ENCODE measurements at places on chromosomes 11 and 22.

GRCh38 chr11:125052047-125052446, 11.1 kb upstream of the SLC37A2 start:
- no peak for DNase-seq

GRCh38 chr22:43375951-43376455, 32.8 kb upstream of the SCUBE1 start:
- DNase-seq: no peak

GRCh38 chr11:36509201-36509639, 852 bp downstream of the TRAF6 start:
- peak; percentile 17 for DNase-seq

GRCh38 chr22:36971341-36972125, 47.7 kb downstream of the TST start:
- DNase-seq: no peak

- no peak for DNase-seq
These were observed 47.0 kb downstream of the RCN1 start for GRCh38 chr11:32137869-32138268.

DNA sequence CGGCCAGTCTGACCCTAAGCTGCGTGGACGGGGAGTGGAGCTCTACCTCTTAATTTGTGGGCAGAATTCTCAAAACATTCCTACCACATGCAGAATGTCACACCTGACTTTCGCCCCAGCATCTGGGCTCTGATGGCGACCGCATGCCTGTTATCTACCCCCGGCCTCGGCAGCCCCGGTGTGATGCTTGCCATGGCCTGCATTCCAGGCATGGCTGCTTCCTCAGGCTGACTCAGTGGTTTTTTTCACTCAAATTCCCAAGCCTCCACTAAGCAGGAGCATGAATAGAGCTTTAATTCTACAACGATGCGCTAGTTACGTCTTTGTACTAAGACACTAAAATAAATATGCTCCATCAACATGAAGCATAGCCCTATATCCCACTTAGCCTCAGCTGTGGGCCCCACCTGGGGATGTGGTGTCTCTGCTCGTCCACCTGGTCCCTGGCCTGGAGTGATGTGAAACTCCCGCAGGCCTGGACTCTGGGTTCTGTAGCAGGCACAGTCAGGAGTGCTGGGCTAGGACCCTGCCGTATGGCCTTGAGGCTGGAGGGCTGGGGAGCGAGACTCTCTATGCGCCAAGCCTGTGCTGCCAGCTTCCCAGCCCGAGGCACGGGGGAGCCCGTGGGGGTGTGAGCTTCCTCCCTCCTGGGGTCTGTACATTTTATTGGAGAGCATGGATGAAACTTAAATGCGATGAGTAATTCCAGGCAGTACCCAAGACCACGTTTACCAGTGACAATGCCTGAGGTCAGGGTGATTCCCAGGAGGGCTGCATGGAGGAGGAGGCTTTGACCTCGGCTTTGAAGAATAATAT, 153.2 kb downstream of the CTTN start:
- peak; percentile 12 for DNase-seq

- no peak for DNase-seq
These were observed 1.1 kb upstream of the TMA7B start for GRCh38 chr22:39958949-39959639.

DNA sequence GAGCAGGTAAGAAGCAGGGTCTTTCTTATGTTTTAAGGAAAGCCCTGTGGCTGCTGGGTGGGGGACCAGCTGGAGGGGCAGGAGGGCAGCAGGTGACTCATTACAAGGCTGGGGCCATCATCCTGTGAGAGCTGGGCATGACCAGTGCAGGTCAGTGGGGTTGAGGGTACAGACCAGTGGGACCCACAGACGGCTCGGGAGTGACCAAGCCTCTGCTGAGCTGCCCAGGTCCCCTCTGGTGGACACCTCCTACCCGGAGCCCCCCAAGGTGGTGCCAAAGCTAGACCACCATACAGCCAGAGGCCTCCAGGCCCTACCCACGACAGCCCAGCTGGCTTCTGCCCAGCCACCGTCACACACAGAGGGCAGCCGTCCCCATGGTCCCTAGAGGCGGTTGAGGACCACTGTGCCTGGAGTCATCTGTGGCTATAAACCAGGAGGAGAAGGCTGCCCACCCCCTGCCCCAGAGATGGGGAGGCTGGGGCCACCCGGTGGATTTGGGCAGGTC, 670 bp downstream of the MYEOV start:
- DNase-seq: no peak
